ENCODE measurements at places on chromosomes 1 and 21.

DNA sequence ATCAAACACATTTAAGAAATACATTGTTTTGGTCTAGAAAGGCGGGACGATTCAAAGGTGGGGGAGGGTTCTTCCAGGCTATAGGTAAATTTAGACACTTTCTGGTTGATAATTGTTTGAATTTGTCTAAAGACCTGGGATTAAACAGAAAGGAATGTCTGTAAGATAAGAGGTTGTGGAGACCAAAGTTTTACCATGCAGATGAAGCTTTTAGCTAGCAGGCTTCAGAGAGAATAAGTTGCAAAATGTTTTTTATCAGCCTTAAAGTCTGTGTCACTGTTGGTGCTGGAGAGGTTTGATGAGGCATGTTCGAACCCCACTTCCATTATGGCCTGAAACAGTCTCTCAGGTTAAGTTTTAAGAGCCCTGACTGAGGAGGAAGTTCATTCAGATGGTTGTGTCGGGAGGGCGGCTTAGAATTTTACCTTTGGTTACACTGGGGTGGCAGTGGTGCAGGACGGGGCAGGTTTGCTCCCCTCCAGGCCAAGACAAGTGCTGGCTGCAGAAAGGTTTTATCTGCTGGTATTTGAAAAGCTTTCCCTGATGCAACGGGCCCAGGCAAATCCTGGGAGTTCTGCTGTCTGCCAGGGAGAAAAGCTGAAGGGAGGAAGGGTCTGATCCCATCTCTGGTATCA is 16.0 kb upstream of the SLC2A5 start:
- DNase-seq, result no peak

DNA sequence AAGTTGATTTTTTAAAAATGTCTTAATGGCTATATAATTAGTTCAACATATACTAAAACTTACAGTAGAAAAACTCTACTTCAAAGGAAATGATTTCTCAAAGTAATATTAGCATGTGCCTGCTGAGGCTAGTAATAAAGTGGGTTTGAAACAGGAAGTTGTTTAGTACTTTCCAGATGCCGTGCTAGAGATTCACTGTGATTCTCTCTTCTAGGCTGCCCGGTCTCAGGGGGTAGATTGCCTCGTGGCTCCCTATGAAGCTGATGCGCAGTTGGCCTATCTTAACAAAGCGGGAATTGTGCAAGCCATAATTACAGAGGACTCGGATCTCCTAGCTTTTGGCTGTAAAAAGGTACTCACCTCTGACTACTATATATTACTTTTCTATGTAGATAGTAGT is 9.1 kb downstream of the EXO1 start:
- DNase-seq, result no peak

- DNase-seq, result no peak
Measured at GRCh38 chr1:211329764-211330201, 3.1 kb downstream of the TRAF5 start.

DNA sequence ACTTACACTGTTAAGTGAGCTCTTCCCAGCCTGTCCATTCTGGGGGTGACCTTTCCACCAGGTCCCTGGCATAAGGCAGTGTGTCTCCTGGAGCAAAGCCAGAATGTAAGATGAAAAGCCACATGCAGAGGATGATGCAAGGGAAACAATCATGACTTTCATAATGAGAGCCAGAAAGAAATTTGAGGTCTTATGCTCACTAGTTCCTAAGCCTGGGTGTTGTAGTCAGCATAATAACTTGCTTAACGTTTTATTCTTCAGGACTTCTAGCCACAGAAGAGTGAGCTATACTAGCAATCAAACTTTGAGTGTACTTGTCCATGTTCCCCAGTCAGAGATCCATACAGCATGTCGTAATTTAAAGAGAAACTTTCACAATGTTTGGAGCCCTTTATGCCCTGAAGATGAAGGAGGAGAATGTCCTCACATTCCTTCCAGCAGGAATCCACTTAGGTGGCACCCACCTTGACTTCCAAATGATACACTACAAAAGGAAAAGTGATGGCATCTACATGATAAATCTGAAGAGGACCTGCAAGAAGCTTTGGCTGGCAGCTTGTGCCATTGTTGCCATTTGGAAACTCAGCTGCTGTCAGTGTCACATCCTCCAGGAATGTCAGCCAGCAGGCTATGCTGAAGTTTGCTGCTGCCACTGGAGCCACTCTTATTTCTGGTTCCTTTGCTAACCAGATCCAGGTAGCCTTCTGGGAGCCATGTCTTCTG is 60.5 kb upstream of the FOXD3 start:
- DNase-seq, result no peak

GRCh38 chr1:227759341-227760300 is 24.4 kb downstream of the SNAP47 start:
- DNase-seq, result peak; percentile 19

DNA sequence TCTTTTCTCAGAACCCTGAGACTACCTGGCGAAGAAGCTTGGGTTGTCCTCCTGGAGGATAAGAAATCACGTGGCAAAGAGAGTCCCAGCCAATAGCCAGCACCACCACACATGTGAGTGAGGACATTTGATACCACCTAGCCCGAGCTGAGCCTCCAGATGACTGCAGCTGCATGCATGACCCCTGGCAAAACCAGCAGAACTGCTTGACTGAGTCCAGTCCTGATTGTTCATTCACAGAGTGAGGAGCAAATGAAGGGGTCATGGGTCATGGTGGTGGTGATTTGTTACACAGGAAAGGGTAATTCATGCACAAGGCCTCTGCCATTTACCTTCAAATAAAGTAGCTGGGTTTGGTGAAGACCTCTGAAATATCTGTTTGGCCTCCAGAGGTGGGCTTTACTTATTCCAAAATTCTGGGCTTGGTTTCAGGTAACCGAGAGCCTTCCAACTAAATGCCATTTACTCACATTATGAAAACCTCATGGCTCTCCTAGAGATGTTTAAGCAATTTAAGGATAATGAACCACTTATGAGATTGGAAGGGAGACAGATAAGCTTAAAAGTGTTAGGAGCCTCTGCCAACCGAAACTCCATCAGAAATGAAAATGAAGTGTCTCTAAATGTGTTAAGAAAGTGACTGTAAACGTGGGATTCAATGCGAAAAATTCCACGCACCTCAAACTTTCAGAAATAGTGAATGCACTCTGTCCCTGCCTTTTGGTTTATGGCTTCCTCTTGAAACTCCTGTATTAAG is 163.3 kb downstream of the SLC35F3 start:
- DNase-seq, result no peak

DNA sequence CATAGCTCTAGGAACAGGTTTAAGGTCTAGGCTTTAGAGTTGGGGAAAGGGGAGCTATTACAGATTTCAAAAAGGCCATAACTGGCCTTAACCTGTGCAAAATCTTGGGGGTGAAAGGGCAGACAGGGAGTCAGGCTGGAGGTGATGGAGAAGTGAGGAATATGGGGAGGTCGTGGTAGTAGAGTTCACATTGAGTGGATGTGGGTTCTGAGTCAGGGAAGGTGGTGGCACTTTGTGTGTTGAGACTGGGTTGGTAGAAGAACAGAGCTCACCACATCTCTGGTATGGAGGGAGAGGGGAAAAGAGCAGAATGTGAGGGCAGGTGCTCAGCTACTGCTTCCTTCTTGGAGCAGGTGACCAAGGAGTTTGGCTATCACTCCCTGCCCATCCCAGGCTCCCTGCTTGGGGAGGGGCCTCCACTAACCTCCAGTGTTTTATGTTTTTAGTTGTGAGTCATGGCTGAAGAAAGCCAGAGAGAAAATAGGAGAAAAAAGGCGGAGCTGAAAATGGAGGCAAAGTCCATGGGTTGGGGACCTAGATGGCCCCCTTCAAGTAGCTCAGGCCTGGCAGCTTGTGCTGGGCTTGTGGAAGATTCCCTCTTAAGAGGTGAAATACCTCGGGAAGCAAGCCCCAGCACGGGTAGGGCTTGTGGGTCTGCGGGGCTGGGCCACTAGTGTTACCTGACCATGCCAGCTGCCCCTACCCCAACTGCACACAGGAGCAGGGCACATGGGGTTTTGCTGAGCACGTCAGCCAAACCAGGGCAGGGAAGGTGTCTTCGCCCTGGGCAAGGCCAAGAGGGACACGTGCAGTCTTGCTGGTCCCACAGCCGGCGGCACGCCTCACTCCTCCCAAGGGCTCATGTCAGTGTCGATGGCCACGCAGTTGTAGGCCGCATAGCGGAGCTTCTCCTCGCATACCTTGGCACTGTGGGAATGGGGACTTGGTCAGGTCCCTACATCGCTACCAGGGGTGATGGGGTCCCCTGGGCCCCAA is 8.2 kb downstream of the HECTD3 start:
- DNase-seq, result no peak

- no peak for DNase-seq
Measured at GRCh38 chr21:46168659-46169386, 13.4 kb upstream of the FTCD start.

Data from stimulated activated CD4-positive, alpha-beta T cell treated with anti-CD3 and anti-CD28 coated beads, Interleukin-1b, Interleukin-23, amount 100 ng/mL, for 48 hours (primary cell).